ENCODE measurements at places on chromosomes 12 and 14.
A peak's percentile ranks its signal among the peaks of the same experiment; 100 is the strongest.

GRCh38 chr12:81987371-81987770, 228.2 kb upstream of the PPFIA2 start:
- no peak for DNase-seq

DNA sequence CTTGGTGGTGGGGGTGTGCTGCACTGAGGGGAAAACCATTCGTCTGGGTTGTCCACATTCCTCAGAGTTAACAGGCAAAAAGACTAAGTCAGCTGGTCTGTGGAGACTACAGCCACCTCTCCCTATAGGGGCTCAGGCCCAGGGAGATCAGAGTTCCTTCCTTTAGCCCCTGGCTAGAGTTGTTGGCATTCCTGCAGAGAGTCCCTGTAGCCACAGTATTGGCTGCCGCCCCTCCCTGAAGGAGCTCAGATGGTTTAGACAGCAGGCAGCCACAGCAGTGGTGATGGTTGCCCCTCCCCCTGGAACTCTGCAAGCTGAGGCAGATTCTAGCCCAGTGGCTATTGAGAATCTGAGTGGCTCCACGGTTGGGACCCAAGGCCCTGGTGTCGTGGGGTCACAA, 1072.5 kb upstream of the ATXN7L3B start:
- DNase-seq: no peak

GRCh38 chr12:122681814-122682213, 21.3 kb downstream of the HCAR2 start:
- DNase-seq: no peak

- peak; percentile 79 for DNase-seq
Observed at GRCh38 chr12:114400925-114401324, 5.0 kb downstream of the TBX5 start.

DNA sequence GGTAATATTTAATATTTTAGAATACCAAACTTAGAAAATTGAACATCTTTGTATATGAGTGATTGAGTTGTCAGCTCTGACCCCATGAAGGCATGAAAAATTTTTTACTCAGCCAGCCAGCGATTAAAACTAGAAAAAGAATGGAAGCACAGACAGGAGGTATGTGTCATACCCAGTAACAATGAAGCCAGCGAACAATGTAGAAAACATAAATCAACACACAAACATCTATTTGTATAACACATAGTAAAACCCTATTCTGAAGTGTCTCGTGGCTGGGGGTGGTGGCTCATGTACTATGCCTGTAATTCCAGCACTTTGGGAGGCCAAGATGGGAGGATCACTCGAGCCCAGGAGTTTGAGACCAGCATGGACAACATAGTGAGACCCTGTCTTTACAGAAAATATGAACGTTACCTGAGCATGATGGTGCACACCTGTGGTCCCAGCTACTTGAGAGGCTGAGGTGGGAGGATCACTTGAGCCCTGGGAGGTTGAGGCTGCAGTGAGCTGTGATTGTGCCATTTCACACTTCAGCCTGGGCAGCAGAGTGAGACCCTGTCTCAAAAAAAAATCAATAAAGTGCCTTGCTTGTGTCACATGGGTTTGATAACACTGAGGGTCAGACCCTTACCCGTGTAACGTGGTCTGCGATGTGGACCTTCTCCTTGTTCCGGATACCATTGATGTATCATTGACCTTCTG, 5.9 kb downstream of the TCTN2 start:
- no peak for DNase-seq

DNA sequence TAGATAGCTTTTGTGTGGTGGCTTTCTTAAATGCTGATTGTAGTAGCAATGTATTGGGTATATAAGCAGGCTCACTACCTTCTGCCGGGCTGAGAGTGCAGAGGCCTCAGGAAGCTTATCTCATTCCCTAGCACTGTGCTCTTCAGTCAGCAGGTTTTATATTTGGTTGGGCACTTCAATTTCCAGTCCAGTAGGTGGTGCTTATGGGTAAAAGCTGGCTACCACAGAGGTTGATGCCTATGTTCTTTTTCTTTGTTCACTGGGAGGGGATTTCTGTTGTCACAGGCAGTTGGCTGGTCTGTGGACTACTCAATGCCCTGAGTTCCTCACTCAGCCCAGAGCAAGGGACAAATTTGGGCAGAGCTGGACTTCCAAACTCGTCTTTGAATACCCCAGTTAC, 43.0 kb upstream of the GLIPR1 start:
- DNase-seq: no peak

DNA sequence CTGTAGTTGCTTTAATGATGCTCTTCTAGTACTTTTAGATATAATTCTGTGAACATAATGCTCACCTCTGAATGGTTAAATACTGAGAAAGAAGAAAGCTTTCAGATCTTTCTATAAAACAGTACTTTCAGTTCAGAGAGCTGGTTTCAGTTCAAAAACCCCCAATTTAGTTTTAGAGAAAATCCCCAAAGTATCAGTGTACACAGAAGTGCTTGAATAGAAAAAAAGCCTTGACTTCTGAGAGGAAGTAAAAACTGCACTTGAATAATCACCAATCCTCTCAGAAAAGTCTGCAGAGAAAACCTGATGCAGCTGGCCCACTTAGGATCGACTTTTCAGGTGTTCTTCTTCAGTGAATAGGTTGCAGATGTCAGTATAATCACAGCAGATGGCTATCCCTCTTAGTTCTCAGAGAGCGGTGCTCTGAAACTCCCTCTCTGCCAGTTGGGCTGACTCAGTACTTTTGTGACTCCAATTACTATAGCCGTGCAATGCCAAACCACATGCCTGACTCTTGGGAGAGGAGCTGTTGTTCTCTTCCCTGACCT, 616.3 kb downstream of the LRFN5 start:
- no peak for DNase-seq

Data from left forelimb (tissue), 1 donor.